ENCODE measurements at places on chromosomes 16 and 17.

- DNase-seq = no peak
These were observed 16.8 kb downstream of the SDR42E1 start for GRCh38 chr16:81994485-81994884.

GRCh38 chr17:8956465-8956902, 9.0 kb downstream of the PIK3R5 start:
- DNase-seq = no peak

GRCh38 chr16:49333259-49333597, 40.4 kb upstream of the C16orf78 start:
- DNase-seq = no peak

DNA sequence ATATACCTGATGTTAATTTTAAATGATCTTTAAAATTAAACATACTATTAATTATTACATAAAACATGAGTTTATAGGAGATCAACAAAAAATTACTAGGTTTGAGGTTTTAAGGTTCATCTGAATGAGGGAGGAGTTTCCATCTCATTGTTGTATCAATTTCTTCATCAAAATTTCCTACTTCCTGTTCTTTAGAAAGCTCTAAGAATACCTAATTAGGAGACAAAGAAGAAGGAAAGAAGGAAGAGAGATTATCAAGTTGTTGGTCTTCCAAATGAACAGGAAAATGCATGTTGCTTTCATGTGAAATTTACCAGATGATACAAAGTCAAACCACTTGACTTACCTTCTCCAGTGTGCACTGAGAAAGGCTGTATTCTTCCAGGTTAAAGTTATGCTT, 18.1 kb upstream of the ABCA9 start:
- DNase-seq = no peak

DNA sequence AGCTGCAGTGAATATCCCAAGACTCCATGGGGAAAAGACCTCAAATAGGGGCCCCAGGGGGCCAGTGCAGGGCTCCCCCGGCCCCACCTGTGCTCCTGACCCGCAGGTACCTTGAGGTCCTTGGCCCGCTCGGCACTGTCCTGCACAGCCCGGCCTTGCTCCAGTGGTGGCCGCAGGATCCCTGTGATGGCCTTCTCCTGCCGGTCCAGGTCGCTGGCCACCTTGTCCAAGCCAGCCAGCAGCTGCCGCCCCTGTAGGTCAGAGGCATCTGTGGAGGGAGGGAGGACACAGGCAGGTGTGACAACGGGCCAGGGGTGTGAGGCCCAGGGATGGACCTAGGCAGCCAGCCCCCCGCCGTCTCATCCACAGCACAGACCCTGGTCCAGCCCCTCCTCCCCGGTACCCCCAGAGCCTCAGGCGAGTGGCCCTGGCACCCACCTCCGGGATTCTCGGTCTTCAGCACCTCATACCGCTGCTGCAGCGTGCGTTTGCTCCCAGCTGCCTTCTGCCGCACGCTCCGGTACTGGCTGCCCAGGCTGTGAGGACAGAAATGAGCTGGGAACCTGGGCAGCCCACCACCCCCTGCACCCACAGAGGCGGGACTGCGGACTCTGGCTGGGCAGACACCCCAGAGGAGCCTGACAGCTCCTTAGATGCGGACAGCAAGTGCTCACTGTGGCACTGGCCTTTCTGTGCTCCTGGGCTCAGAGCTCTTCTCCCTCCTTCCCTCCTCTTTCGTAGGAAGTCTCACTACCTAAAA, 43.7 kb downstream of the PPL start:
- no peak for DNase-seq

- DNase-seq = no peak
These were observed 45.7 kb downstream of the TMEM186 start for GRCh38 chr16:8751481-8752311.

GRCh38 chr16:72300892-72301291, 128.9 kb upstream of the PMFBP1 start:
- DNase-seq = no peak

DNA sequence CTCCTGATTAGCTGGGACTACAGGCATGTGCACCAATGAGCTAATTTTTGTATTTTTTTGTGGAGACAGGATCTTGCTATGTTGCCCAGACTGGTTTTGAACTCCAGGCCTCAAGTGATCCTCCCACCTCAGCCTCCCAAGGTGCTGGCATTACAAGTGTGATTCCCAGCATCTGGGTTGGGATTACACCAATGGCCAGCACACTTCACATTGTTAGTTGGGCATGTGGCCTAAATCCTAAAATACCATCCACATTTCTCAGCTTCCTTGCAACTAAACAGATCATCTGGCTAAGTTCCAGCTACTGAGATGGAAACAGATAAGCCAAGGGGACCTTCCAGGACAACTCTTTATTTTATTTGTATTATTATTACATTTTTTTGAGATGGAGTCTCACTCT, 9.9 kb downstream of the RABEP2 start:
- DNase-seq = no peak

- DNase-seq = no peak
These were observed 11.5 kb upstream of the PRSS54 start for GRCh38 chr16:58306327-58306726.

DNA sequence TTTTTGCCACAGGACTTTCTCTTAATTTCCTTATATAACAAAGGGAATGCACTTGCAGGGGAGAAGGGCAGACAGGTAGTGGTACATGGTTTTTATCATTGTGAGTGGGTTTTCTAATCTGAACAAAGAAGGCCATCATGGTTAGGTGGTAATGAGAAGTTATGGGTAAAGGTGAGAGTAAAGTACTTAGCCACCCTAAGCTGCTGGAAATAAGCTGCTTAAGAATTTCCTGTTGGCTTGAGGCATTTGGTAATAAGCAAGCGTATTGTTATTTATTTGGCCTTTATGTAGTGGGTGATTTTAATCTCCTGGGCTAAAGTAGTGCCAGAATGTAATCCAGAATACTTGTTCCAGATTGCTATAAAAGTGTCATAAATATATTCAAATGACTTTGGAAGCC, 27.1 kb downstream of the TAC4 start:
- no peak for DNase-seq

- no peak for DNase-seq
These were observed 21.4 kb upstream of the NKD1 start for GRCh38 chr16:50526796-50527195.

DNA sequence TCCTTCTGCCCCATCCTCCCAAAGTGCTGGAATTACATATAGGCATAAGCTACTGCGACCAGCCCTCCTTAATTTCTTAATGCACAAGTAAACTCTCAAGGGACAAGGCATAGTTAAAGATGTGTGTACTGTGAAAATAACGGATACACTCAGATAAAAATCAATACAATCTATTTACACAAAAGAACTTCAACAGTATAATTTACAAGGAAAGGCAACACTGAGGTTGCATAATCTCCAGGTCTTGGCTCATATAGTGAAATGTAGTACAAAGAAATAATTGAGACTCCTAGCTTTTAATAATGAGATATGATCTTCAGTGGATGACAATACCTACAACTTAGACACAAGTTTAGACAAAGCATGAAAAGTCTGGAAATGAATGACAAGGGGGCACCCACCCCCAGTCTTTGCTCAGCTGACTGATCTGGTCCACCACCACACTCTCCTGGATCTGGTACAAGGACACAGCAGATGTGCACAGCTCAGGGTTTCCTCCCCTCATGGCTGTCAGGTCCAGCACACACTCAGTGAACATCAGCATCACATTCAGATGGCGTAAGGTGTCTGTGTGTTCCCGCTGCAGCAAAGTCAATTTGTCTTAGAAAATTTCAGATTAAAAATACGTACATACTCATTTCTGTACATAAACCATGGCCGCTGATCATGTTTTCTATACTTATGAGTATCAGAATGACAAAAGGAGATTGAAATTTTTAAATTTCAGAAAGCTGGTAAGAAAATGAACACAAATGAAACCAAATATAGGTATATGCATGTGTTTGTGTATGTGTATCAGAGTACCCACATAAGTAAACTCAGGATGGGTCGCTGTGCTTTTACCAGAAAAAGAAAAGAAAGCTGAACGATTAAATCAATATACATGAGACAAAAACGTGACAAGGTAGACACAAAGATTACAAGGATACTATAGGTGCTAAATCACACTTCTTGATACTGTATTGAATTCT, 33.7 kb upstream of the ALDH3A1 start:
- no peak for DNase-seq

DNA sequence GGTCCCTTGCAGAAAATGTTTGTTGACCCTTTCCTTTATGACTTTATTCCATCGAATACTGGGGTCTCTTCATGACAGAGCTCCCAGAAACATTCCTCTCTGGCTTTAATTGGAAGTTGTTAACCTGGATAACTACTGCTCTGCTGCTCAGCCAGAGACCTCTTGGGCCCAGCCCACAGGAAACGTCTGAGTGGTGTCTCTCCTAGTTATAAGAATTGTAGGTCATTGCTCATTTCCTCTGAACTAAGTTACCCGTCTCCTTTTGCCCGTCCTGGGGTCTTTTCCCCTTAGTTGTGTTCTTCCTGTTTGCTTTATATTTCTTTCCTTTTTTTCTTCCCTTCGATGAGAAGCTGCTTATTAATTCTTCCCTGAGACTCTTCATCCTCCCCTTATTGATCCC, 9.0 kb downstream of the MAP2K6 start:
- DNase-seq = no peak

GRCh38 chr17:64679710-64680216, 17.7 kb upstream of the SMURF2 start:
- DNase-seq = no peak

GRCh38 chr17:55037828-55038227, 69.3 kb downstream of the STXBP4 start:
- no peak for DNase-seq

- peak; percentile 83 for DNase-seq
These were observed 5.2 kb downstream of the CISD3 start for GRCh38 chr17:38735161-38735997.

Measured in mesothelial cell of epicardium (in vitro differentiated cells).